Cardiac muscle cell (in vitro differentiated cells and primary cell): ENCODE measurements at places on chromosomes 5 and 9.
A peak's percentile ranks its signal among the peaks of the same experiment; 100 is the strongest.

DNA sequence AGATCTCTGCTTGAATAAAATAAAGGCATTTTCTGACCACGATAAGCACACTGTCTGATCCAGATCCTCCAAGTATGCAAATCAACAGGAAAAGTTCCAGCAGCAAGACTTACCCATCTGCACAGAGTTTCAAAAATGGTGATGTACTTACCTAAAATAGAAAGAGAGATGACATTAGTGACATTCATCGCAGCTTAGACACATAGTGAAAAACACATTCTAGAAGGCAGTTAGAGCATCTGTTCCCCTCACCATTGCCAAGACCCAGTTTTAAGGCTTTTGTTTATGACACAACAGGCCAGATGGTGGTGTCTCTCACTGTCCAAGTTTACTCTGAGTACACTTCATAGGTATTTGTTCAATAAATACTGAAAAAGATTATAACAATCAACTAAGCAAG, 207.7 kb downstream of the PDE4D start:
- DNase-seq: no peak

DNA sequence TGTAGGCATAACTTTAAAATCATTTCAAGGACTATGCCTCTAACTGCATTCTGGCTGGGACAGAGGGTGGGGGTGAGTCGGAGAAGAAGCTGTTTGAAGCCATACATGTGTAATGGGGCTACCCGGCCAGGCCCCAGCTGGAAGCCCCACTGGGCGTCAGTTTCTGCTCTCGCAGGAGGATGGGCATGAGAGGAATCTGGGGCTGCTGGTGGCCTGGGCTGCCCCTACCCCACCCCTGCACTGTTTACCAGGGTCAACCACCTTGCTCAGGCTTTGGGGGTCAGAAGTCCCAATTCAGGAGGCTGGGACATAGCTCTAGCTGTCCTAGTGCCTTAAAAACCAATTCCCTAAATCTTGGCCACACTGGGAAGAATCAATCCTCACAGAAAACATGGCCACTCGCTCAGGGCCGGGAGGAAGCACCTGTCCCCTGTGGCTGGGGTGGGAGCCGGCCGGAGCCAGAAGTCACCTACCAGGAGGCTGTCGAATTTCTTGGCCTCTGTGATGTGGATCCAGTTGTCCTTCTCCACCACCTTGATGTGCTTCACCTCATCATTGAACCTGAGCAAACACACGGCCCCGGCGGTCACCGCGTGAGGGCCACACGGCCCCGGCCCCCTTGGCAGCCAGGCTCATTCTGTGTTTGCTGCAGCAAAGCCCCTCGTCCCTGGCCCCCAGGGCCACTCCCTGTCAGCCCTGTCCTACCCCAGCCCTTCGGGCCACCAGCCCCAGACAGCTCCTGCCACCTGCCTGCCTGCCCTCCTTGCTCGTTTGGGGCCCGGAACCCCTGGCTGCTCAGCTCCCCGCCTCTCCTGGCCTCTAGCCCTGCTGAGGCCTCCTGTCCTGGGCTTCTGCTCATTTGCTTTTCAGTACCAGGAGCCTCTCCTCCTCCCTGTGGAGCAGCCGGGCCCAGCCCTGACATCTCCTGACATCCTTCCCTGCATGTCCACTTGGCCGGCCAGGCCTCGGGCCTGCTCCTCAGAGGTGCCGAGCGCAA, 33.6 kb upstream of the SARDH start:
- no peak for DNase-seq

- peak; percentile 55 for DNase-seq
Observed at GRCh38 chr5:40986666-40987065, 77.4 kb downstream of the C7 start.

- no peak for DNase-seq
Observed at GRCh38 chr5:134250949-134251348, 25.1 kb upstream of the PPP2CA start.

DNA sequence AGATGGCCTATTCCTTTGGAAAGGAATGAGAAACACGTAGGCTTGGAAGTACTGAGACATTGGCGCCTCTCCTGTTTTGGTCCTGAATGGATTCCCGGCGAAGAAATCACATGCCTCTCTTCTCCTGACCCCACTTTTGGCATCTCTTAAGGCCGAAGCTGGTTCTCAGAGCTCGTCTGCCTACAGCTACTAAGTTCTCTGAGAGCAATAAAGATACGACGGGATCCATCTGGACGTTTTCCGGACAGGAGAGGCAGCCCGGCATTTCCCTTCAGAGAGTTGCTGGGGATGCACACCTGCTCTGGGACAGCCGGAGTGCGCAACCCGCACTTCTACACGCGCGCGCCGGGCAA, 336.8 kb upstream of the PUM3 start:
- DNase-seq: no peak

GRCh38 chr9:119974026-119974425, 604.8 kb upstream of the BRINP1 start:
- no peak for DNase-seq
